ENCODE measurements at places on chromosomes 1 and 21.

DNA sequence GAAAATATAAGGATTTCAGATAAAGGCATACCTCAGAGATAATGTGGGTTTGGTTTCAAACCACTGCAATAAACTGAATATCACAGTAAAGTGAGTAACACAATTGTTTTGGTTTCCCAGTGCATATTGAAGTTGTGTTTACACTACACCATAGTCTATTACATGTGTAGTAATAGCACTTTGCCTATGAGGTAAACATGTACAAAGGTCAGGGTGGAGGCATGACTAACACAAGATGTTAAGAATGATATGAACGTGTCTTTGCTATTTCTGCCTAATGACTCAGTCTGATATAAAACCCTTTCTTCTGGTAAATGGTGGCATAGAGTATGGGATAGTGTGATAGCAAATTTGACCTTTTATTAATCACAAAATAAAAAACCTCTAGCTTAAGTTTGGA lies 621.5 kb upstream of the ADGRL2 start:
- no peak for DNase-seq

DNA sequence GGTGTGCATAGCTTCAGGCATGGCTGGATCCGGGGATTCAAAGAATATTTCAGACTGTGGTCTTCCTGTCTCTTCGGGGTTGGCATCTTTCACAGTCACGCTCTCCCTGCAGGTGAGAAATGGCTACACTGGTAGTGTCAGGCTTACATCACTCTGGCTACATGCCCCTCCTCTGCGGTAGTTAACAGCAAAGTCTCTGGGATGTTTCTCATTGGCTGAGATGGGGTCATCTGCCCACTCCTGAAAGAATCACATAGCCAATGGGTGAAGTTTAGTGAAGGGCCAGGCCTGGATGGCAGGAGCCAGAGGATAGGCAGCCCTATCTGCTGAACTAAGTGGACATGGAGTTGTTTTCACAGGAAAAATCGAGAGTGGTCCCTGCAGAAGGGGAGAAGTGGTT lies 356.5 kb downstream of the MATN1 start:
- DNase-seq = no peak

GRCh38 chr1:172926070-172926469 lies 124.7 kb downstream of the TNFSF18 start:
- DNase-seq = no peak

- DNase-seq = no peak
These were observed 28.6 kb upstream of the PARP1 start for GRCh38 chr1:226436472-226436854.

DNA sequence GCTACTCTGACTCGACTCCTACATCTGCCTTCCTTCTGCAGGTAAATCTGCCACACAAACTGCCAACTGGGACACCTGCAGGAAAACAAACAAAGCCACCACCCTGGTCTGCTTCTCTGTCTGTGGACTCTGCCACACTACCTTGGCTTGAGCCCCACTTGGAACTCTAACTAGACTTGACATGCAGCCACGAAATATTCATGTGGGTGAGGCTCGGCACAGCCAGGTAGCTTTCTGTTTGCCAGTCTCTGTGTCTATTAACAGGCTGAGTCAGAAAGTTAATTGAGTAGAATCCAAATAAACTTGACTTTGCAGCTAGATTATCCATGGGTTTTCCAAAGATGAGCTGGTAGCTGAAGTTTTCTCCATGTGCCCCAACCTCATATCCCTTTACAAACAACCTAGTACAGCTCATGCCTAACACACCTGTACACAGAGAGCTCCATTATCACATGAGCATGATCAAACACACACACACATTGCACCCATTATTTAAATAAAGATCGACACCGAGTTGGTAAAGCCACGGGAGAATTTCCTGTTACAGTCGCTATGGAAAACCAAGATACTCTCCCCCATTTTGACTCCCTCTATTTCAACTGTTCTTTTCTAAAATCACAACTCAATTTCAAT lies 808 bp downstream of the C1orf116 start:
- DNase-seq = no peak

- no peak for DNase-seq
These were observed 91.9 kb downstream of the TGFB2 start for GRCh38 chr1:218436997-218437396.

- peak; percentile 49 for DNase-seq
These were observed 11.1 kb upstream of the RASSF5 start for GRCh38 chr1:206496131-206496793.

GRCh38 chr1:77143529-77144121 lies 75.6 kb downstream of the PIGK start:
- no peak for DNase-seq

Measured in MV-4-11 (cell line).